ENCODE measurements at places on chromosomes 11 and 22. TPM values are rescaled to one million over a fixed set of nuclear protein-coding genes. Genes with fewer than 3 reads are reported as not detected.

The OR51B4 gene
- not detected for total RNA-seq

The TCN2 gene
- total RNA-seq: 0.93 TPM

DNA sequence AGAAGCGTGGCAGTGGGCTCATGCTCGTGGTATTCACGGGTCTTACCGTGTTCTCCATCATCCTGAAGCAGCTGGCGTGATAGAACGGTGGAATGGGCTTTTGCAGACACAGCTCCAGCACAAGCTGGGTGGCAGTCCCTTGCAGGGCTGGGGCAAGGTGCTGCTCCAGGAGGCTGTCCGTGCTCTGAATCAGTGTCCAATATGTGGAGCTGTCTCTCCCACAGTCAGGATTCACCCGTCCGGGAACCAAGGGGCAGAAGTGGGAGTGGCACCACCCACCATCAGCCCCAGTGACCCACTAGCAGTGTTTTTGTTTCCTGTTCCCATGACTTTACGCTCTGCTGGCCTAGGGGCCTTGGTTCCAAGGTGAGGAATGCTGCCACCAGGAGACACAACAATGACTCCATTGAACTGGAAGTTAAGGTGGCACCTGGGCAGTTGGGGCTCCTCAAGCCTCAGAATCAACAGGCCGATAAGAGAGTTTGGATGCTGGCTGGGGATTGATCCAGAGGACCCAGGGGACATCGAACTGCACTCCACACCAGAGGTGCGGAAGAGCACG is 16.9 kb upstream of the CD81 start:
- no peak for DNase-seq

DNA sequence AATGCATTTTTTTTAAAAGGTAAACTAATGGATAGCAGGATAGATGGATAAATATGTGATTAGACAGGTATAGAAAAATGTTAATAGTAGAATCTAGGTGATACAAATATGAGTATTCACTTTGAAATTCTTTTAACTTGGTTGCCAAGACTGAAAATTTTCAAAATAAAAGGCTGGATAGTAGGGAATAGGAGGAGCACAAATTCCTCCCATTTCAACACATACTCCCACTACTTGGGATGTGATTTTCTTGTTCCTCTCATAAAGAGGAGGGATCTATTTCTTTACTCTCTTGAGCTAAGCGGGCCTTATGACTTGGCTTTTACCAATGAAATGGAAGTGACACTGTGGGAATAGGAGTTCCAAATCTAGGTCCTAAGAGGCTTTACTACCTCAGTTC is 35.9 kb downstream of the PIK3C2A start:
- DNase-seq: no peak

GRCh38 chr22:50184902-50185374 is 775 bp upstream of the TRABD start:
- DNase-seq: no peak

DNA sequence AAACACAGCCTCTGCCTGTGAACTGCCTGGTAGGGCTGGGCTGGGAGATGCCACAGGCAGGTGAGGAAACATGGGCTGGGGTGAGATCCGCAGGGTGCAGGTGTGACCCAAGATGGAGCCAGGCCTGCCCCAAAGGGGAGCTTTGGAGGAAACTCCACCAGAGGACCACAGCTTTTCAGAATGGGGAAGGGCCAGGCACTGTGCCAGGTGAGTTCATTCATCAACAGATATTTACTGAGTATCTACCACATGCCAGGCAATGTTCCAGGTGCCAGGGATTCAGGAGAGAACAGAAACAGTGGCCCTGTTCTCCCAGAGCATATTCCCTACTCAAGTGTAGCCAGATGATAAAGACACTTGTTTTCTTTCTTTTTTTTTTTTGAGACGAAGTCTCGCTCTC is 11.2 kb downstream of the RTN4RL2 start:
- no peak for DNase-seq

GRCh38 chr22:50012211-50013181 is at the start of gene IL17REL:
Gene IL17REL, minus strand, starts transcription at chr22:50012765. Its CDS starts 119 bp downstream, at chr22:50012646.
- no peak for DNase-seq

DNA sequence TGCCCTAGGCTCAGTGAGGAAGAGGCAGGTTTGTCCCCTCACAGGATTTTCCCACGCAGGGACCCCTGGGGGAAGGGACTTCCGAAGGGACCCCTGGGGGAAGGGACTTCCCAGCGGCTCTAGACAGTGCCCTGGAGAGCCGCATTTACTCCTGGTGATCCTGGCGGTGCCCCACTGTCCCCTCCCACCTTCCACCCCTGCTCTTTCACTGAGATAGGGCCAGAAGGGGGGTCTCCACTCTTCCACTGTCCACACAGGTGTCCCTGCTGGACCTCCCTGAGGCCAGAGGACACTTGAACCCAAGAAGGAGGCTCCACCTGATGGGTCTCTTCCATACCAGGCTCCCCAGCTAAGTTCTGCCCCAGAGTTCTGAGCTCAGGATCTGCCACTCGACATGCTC is 1333.9 kb downstream of the BRD1 start:
- no peak for DNase-seq
